Effector memory CD8-positive, alpha-beta T cell (primary cell): ENCODE measurements at places on chromosomes 11 and 22.

DNA sequence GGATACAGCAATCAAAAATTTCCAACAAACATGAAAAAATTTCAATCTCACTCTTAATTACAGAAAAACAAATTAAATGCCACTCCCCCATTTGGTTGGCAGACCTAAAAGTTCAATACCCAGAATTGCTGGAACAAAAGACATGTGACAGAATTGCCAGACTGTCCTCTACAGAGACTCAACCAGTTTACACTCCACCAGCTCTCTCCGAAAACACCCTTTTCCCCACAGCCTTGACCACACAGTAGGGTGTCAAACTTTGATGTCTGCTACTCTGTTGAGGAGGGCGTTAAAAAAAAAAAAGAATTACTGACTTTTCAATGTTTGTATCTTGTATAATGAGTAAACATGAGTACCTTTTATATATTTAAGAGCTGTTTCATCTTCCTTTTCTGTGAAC, 44.7 kb upstream of the YPEL1 start:
- DNase-seq, result peak; percentile 19

- no peak for DNase-seq
Measured at GRCh38 chr11:1153105-1153950, 4.4 kb upstream of the MUC5AC start.

DNA sequence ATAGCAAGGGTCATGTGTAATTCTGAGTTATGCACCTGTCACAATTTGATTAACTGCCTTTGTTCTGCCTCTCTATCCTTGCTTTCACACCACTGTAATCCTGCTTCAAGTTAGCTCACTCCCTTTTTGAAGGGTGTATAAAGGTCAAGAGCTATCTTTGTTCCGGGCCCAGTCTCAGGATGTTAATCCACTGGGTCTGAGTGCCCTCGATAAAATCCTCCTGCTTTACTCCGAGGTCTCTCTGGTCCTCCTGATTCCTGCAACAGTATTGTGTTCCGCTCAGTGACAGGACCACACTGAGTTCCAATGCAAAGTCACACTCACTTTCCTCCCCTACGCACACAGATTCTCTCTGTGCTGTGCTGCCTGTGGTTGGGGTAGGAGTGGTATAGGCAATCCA, 186.5 kb downstream of the DYNC2H1 start:
- no peak for DNase-seq

GRCh38 chr11:31160504-31161422, 208.8 kb downstream of the DCDC1 start:
- no peak for DNase-seq

DNA sequence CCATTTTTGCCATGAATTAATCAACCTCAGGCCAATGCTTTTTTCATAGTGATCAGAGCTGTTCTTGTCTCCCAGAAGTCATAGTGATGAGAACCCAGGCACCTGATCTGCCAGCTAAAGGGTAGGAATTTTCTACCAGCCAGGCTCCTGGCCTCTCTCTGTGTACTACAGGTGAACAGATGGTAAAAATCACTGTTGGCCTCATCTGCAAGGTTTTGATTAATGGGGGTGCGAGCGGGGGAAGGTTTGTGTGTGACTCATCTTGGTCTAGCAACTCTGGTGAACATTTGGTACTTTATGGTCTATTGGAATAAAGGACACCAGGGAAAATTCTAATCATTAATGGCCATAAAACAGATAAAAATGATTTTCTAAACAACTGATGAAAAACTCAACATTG, 14.4 kb upstream of the APOL4 start:
- no peak for DNase-seq

GRCh38 chr22:49449811-49450446, 377.7 kb downstream of the BRD1 start:
- no peak for DNase-seq

DNA sequence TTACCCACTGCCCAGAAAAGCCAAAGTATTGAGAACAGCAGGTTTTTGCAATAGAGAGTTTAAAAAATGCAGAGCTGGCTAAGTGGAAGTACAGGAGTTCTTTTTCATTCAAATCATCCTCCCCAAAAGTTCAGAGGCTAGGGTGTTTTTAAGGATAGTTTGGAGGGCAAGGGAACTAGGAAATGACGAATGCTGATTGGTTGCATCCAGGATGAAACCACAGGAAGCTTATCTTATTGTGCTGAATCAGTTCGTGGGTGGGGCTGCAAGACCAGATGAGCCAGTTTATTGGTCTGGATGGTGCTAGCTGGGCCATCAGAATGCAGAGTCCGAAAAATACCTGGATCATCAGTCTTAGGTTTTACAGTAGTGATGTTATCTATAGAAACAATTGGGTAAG, 1427.1 kb downstream of the LRRC4C start:
- DNase-seq, result no peak

DNA sequence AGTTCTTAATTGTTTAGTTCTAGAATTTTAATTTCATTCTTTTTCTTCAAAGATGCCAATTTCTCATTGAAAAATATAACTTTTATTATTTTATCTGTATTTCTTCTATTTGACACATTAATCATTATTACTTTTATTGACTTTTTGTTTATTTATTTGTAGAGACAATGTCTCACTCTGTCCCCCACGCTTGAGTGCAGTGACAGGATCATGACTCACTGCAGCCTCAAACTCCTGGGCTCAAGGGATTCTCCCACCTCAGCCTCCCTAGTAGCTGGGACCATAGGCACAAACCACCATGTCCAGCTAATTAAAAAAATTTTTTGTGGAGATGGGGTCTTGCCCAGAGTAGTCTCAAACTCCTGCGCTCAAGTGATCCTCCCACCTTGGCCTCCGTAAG, 30.3 kb upstream of the FBLN1 start:
- no peak for DNase-seq

- no peak for DNase-seq
Measured at GRCh38 chr11:103862094-103862801, 174.2 kb upstream of the DDI1 start.

- DNase-seq, result no peak
Measured at GRCh38 chr22:37276776-37277175, 5.5 kb upstream of the CYTH4 start.

- DNase-seq, result no peak
Measured at GRCh38 chr11:76368490-76368889, 12.4 kb downstream of the THAP12 start.

DNA sequence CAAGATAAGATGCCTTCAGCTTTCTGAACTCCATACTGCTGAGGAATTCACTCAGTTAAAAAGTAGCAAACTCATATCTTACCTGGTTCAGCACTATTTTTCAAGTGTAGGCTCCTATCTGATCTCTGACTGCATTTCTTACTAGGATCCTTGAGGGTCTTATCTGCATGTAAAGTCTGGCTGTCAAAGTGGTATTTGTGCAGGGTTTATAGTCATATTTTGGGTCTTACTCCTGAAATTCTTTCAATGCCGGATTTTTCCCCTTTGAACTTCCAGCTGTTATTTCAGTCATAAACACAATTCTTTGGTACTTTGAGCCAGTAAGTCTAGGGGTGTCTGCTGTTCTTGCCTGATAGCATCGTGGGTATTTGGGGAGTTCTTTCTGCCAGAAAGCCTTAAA, 25.3 kb upstream of the NOX4 start:
- DNase-seq, result no peak

- DNase-seq, result no peak
Measured at GRCh38 chr22:42947211-42947990, 67.5 kb downstream of the PACSIN2 start.

DNA sequence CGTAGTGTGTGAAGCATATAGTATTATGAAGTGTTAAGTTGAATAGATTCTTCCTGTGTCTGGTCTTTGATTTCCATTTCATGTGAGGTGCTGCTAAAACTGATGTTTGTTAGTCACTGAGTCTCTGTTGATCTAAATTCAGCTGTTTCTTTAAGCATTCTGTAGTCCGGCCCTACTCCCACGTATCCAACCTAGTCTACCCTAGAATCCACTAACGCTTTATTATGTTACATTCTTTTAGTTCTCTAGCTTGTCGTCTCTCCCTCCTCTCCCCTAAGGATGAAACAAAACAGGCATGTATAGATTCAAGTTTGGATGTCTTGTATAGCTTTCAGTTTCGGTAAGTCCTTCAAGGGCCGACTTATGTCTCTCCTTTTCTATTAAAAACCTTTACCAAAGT, 4.1 kb downstream of the WEE1 start:
- no peak for DNase-seq

GRCh38 chr11:119237515-119237914, 31.4 kb downstream of the CBL start:
- no peak for DNase-seq

- DNase-seq, result no peak
Measured at GRCh38 chr11:60367896-60368295, 10.4 kb upstream of the MS4A7 start.

DNA sequence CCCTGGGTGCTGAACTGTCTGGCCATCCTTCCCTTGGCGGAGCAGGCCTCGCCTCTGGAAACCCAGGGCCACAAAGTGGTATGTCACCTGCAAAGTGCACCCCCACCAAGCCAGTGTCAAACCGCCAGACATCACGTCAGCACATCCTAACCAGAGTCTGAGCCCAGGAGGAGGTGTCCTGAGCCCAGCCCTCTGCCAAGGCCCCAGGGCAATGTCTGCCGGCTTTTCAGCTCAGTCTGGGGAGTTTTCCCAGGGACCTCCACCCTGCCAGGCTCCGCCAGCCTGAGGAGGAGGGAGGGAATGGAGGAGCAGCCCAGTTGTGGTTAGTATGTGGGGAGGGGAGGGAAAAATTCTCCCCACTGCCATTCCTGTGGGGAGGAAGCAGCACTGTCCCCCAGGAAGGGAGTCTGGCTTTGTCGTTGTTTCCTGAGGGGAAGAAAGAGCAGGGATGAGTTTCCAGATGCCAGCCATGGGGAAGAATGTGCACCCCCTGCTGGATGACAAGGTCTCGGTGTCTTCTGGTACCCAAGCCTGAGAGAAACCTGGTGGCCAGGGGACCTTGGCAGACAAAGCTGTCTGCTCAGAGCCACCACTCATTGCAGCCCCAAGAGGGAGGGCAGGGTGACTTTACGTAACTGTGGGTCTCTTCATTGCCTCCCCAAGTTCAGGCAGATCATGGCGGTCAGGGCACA, 81.4 kb upstream of the CD82 start:
- no peak for DNase-seq

DNA sequence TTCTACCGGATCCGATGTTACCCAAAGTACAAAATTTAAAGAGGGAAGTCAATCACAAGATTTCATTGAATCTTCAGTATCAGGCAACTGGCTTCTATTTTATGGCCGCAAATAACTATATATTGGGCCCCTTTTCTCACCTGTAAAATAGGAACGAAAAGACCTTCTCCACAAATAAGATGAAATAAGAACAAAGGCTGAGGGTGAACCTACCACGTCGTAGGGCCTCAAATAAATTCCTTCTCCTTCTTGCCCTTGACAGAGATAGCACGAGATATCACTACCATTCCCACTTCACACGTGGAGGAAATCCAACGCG, 794 bp upstream of the EMSY start:
- DNase-seq, result no peak
